ENCODE measurements at places on chromosomes 5 and 9.

DNA sequence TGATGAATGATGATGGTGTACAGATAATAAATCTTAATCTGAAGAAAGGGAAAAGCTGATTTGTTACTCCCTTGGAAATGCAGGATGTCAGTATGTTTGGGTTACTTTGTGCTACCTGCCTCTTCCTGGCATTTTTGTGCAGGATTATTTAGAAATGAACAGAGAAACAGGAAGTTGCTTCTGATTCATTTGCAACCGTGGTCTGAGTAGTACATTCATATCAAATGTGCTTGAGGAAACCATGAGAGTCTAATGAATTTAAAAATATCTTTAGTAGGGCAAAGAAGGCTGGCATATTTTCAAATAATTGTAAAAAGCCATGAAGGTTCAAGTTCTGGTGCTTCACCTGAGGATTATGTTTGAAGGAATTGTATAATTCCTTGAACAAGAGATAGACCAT is 391.6 kb downstream of the TMEM161B start:
- no peak for DNase-seq

DNA sequence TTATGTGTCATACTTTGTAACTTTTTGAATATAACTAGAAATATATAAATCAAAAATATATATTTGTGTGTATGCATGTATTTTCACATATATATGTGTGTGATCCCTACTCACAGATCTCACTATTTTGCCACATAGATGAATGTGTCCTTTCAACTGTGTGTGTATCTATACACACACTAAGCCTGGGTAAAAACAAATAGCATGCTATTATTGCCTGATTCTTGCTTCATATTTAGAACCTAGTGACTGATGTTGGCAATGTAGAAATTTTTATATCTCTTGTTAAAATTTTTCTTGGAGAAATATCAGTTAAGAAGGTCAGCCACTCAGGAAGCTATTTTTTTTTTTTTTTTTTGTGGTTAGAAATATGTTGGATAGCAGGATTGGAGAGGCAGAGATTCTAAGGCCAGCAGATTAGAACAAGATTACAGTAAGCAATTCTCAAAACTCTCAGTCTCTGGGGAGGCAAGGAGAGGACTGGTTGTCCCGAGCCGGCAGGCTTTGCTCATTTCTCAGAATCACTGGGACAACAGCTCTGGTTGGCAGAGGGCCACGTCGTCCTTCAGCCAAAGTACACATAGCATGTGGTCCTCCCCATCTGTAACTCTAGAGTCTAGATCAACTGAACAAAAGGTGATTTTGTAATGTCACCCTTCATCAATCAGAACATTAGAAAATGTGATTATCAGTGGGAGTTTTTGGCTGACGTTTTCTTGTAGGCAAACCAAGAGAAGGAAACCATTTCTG is 19.7 kb downstream of the C6 start:
- DNase-seq: no peak

GRCh38 chr9:92138157-92138959 is 23.1 kb upstream of the SPTLC1 start:
- DNase-seq: no peak

DNA sequence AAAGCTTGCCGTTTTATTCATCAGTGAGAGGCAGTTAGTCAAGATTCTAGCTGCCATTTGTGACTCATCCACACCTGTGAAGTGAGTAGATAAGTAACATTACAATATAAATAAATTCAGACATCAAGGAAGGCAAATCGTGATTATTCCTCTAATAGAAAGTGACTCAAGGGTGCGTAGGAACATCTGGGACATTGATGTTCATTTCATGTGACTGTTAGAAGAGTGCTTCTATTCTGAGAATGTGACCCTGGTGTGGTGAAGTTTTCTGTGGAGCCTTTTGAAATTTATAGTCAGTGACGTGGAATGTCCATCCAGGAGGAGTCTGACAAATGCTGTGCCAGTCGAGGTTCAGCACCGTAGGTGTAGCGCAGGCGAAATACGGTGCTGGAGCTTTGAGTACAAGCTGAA is 48.4 kb upstream of the FAM240B start:
- no peak for DNase-seq

- DNase-seq: no peak
These were observed 34.1 kb upstream of the UNC5A start for GRCh38 chr5:176776141-176776865.

GRCh38 chr9:124260769-124261603 is 3.2 kb downstream of the NEK6 start:
- no peak for DNase-seq

- no peak for DNase-seq
These were observed 168.1 kb downstream of the NR3C1 start for GRCh38 chr5:143235423-143235822.

GRCh38 chr9:127755061-127756060 is 20.3 kb upstream of the TOR2A start:
- DNase-seq: no peak

DNA sequence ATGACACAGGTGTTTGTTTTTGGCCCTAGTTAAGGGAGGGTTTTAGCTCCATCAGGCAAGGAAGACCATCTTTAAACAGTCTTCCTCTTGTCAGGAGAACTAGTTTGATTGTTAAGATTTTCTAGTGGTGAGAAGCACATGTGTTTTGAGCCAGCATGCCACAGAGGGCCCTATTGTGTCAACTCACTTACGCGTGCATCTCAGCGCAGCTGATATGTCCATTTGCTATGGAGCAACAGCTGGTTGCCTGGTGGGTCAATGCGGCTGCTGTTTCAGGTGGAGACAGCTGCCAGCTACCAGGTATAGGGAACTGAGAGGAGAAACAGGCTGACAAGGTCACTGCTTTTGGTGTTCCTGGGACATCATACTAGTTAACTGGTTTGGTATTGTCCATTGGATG is 100.5 kb upstream of the PRRC1 start:
- DNase-seq: no peak

- no peak for DNase-seq
These were observed 8.5 kb upstream of the MEIKIN start for GRCh38 chr5:131953969-131954368.
